ENCODE measurements at places on chromosomes 2 and 18.

GRCh38 chr2:64840426-64840881 is 148.7 kb upstream of the SLC1A4 start:
- peak; percentile 6 for DNase-seq

DNA sequence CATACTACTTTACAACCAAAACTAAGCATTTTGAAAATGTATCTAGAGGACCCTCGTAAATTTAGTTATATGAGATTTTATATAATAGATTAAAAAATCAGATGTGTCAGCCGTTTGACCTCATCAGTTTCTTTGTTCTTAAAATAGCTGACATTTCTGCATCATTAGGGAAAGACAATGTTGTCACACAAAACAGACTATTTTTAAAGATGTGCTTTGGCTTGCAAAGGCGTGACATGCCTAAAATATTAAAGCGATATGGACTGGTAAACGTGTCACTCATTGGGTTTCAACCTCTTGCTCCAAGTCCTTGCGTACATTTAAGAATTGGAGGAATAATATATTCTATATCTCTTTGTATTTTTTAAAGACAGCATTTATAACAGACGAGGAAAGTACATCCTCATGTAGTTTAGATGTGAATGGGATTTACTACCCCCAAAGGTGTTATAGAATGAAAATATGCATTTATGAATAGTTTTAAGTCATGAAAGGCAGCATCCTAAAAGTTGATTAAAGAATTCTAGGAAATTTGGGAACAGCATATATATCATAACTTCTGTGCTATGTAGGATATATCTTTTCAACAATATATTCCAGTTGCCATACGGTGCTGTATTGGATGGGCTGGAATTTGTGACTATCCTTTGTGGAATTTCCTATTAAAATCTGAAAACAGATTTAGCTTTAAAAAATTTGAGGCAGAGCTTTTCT is 3.8 kb downstream of the MYL12A start:
- DNase-seq = no peak

DNA sequence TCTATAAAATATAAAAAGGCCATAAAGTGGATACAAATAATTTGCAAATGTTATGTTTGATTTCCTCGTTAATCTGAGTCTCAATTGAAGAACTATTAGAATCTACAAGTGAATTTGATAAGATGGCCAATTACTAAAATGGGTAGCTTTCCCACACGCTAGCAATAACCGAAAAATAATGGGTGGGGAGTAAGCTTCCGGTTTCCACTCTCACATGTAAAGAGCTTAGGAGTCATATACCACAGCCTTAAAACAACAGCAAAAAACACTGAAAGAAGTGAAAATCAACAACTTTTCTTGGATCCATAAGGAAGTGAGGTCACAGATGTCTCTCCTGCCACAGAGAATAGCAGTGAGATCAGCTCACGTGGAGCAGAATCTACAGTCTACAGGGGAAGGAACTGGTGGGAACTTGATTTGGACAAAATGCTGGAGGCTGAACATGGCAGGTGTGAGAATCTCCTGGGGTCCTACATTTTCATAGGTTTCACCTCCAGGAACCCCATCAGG is 18.6 kb downstream of the THAP4 start:
- DNase-seq = no peak

DNA sequence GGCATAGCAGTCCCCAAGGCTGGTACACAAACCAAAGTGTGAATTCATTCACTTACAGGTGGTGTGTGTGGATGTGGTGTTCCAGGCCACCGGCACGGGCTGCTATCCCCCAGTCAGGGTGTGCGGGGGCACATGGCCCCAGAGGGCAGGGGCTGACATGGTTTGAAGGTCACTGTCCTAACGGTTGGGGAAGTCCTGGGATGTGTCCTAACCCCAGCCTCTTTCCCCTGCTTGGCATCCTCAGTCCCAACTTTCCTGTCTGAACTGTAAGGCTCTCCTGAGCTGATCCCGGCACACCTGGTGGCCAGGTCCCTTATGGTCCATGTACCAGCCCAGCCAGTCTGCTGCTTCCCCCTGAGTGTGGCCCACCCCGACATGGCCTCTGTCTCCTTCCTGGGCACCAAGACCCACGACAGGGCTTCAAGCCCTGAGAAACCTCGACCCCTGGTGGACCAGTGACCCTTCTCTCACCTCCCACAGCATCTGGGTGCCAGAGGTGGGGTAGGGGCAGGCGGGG is 2.4 kb upstream of the TMEM185B start:
- no peak for DNase-seq

GRCh38 chr2:43240766-43241150 is 14.4 kb upstream of the ZFP36L2 start:
- DNase-seq = no peak

Data from AML-193 (cell line).